ENCODE measurements at places on chromosomes 12 and 14. TPM values are rescaled to one million over a fixed set of nuclear protein-coding genes. Genes with fewer than 3 reads are reported as not detected.

GRCh38 chr14:98022541-98023520 is 1225.6 kb downstream of the VRK1 start:
- DNase-seq = no peak

- DNase-seq = peak; percentile 51
These were observed at the start of gene ABHD4 for GRCh38 chr14:22598099-22598895. Gene ABHD4 (plus strand): TSS chr14:22598300. CDS start chr14:22598307, 7 bp downstream.

DNA sequence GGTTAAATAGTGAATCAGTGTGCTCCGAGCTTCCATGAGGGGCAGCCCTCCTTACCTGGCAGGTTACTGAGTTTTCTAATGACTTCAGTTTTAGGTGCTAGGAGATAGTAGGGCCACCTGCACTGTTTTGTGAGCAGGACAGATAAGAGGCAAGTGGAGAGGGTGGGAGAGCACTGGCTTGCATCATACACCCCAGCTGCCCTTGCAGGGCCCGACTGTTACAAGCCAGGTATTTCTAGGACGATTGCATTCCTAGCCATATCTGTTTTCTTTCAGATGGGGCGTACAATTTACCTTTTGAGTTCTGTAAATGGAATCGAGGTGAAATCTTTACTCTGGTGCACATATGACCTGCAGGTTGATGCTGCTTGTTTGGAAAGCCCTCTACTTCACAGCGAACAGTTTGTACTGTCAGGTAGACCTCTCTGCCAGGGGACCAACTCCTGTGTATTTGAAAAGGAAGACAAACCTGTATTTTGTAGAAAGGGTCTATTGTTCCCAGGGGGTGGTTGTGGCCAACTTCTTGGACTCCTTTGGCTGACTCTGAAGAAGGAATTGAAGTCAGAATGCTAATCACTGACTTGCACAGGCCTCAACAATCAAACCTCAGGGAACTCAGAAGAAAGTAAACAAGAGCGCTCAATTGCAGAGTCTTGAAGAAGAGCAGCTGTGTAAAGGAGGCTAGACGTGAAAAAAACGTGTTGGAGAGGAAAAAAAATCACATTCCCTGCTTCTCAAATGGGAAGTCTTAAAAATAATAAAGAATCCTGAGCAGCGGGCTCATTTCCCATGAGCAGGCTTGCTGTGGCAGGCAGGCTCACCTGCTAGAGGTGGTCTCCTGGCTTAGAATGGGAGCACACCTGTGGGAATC is 57.3 kb downstream of the ETV6 start:
- DNase-seq = no peak

DNA sequence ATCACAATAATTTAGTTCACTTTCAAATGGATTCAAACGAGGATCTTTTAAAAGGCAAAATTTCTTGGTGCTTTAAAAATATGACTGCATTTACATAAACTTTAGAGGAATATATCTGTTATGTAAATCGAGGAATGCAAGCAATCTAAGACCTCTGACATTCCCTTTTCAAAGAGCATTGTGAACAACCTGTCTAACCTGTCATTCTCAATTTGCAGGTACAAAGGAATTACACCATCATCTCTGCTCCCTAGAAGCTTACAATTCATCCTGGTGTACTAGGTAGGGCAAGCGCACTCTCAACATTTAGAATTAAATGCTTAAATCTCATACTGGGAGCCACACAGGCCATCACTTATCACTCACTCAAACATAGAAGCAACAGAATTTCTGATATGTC is 35.6 kb downstream of the BMP4 start:
- DNase-seq = no peak

- no peak for DNase-seq
These were observed 1046.6 kb upstream of the USP15 start for GRCh38 chr12:61213646-61214045.

HOXC6 gene
- total RNA-seq = 0.89 TPM

BBS10 gene
- 16.0 TPM for total RNA-seq
